ENCODE measurements at places on chromosomes 4 and X.

GRCh38 chr4:160546201-160546600 lies 1443.3 kb downstream of the RAPGEF2 start:
- DNase-seq = no peak

DNA sequence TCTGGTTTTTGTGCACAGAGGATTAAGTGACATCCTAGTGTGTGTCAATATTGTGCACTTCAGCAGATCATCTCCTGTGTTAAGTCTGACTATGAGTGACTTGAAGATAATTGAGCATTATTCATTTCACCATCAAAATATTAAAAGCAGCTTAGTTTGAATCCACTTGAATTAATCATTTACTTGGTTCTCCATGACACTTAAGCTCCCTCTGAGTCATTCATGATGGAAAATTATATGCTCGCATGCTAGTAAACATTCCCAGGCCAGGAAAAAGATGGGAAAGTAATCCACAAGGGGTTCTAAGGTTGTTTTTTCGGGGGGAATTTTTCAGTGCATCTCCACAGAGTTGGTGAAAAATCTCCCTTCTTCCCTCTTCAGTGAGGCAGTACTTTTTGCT lies 97.2 kb upstream of the EOLA2 start:
- DNase-seq = no peak

DNA sequence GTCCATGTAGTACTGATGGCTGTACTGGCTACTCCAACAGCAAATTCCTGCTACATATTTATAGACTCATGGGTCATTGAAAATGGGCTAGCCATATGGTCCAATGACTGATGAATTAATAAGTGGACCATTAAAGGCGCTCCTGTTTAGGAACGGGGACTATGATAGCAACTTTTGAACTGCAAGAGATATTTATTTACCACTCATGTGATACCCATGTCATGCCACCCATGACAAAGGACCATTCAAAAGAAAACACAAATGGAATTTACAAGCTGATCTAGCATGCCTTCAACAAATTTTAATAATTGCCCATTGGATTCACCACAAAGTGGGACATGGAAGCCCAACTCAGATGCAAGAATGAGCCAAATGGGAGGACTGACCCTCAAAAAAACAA lies 240.0 kb upstream of the GALNTL6 start:
- no peak for DNase-seq

- no peak for DNase-seq
Measured at GRCh38 chr4:13325744-13326143, 158.4 kb downstream of the RAB28 start.

DNA sequence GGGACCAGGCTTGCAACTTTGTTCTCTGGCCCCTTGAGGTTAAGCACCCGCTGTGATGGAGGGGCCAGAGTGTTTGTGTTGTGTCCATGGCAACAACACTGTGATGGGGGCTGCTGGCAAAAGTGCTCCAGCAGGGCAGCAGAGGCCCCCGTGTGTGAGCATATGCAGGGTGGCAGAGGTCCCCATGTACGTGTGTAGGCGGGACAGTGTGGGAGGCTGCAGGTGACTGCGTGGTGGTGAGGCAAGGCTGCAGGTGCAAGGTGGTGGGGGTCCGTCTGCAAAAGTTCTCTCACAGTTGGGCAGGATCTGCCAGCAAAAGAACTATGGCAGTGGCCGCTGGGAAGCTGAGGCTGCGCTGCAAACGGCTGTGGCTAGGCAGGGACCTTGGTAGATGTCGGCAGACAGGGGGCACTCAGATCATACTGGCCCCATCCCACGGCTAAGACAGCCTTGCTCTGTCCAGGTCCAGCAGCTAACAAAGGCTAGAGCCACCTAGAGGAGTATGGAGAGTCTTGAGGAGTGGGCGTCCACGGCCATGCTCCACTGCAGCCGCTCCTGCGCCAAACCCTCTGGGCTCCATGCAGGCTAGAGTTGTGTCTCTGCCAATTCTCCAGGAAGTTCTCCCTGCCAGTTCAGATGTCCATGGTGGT lies 46.8 kb upstream of the PASD1 start:
- DNase-seq = no peak

GRCh38 chr4:5791654-5792053 lies 80.7 kb downstream of the EVC start:
- no peak for DNase-seq

GRCh38 chr4:155496294-155496626 lies 119.5 kb upstream of the MAP9 start:
- DNase-seq = no peak

- DNase-seq = no peak
Measured at GRCh38 chr4:113468165-113469022, 293.1 kb downstream of the CAMK2D start.

- no peak for DNase-seq
Measured at GRCh38 chr4:54696649-54697048, 38.9 kb downstream of the KIT start.

DNA sequence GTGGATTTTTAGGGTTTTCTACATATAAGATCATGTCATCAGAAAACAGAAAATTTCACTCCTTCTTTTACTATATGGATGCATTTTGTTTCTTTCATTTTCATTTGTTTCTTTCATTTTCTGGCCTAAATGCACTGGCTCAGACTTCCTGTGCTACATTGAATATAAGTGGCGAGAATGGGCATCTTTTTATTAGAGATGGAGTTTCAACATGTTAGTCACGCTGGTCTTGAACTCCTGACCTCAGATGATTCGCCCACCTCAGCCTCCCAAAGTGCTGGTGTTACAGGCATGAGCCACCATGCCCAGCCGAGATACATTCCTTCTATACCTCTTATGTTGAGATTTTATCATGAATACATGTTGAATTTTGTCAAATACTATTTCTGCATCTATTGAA lies 61.8 kb downstream of the BRWD3 start:
- no peak for DNase-seq

DNA sequence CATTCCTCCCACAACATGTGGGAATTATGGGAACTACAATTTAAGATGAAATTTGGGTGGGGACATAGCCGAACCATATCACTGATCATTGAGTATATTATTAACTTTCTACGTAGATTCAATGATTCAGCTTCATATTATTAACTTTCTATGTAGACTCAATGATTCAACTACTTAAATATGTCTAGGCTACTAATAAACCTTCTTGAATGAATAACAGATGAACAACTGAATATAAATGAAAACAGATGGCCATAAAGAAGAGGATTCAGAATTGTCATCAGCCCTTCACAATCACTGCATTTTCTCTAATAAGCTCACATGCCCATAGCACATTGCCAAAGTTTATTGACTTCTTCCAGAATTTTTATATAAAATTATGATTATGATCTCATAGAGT lies 57.0 kb downstream of the CEP44 start:
- no peak for DNase-seq

- no peak for DNase-seq
Measured at GRCh38 chr4:76250962-76251361, 559 bp upstream of the FAM47E start.

DNA sequence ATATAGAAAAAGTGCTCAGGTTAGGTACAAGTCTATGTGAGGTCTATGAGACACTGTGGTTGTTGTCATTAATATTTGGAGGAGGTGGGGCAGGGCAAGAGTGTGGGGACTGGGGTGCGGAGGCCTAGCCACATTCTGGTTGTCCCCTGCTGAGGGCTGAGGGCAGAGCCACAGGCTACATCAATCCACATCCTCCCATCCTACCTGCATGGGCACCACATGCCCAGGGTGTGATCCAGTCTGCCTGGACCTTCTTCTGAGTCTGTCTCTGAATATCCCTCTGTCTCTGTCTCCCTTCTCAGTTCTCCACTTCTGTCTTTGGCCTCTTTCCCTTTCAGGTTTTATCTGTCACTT lies 1.2 kb upstream of the GATA1 start:
- DNase-seq = no peak

DNA sequence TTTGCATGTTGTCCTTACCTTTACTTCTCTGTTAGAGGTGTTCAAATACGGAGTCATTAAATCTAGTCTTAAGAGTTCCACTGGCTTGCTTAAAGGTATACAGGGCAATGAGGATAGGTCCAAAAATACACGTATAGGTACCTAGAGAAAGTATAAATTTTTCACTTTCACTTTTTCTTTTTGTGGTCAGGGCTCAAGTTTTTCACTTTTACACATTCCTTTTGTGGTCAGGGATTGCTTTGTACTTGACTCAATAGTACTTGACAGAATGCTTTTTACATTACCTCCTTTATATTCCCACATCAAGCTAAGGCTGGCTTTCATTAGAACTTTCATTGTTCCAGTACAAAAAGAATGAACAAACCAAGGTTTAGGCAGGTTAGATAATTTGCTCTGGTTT lies 21.7 kb downstream of the TMEM184C start:
- no peak for DNase-seq

- DNase-seq = no peak
Measured at GRCh38 chr4:82594456-82594855, 32.7 kb upstream of the TMEM150C start.

DNA sequence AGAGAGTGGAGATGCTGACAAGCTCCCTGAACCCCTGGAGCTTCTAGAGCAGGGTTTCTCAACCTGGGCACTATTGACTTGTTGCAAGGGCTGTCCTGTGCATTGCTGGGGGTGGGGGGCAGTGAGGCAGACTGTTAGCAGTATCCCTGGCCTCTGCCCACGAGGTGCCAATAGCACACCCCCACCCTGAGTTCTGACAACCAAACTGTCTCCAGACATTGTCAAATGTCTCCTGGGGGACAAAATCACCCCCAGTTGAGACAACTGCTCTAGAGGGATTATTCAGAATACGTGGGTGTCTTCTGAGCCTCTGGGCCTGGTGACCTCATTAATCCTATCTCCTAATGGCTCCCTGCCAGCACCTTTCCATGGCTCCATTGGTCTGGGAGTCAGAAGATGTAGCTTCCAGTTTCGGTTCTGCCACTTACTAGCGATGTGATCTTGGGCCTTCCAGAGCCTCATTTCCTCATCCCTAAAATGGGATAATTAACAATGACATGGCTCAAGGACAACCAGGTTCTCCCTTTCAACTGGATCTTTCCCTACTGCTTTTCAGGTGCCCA lies 17.6 kb upstream of the PJA1 start:
- DNase-seq = no peak

DNA sequence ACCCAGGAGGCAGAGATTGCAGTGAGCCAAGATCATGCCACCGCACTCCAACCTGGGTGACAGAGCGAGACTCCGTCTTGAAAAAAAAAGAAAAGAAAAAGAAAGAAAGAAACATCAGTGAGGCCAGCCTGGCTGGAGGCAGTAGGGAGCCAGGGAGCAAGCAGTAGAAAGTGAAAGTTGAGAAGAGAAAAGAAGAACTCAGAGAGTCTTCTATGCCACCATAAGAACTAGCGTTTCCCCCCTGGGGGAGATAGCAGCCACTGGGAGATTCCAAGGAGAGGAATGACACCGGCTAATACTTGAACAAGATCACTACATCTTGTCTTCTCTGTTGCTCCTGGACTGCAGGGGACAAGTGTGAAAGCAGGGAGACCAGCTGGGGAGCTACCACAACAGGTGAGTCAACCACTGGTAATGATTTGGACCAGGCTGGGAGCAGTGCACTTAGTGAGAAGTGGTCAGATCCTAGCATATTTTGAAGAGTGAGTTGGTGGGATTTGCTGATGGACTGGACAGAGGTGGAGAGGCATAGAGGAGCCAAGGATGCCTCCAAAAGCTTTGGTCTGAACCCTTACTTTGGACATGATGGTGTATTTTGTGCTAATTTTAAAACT lies 33.4 kb downstream of the SLC2A9 start:
- DNase-seq = no peak

DNA sequence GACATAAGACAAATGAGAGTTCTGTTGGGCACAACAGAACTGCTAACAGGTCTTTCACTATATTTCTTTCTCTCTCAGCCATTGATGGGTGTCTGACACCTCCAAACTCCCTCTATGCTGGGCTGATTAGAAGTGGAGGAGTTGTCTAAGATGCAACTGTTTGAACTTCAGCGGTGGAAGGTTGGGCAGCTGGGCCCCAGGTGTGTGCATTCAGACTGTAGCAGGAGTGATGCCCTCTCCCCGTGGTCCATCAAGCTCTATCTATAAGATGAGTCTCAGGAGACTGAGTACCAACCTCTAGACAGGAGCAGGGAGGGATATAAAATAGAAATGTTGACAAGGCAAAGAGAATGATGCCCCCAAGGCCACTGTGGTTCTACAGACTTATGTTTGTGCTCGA lies 28.2 kb upstream of the CHRNA9 start:
- DNase-seq = no peak

DNA sequence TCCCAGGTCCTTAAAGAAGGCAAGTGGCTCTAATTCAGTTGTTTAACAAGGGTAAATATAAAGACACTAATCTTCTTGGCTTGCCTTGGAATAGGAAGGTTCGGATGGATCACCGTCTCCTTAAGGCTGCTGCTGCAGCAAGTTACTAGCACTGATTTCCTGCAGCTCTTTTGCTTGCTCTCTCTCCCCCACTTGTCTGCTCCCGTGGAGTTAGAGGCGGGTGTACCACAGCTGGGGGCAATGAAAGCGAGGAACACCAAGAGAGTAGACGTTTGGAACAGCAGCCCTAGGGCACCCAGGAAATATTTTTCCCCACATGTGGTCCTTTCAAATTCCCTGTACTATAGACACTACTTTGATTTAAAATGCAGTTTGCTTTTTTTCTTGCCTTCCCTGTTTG lies 202.2 kb downstream of the SH2D1A start:
- DNase-seq = no peak

GRCh38 chrX:23327104-23327503 lies 7.5 kb upstream of the PTCHD1 start:
- no peak for DNase-seq

- DNase-seq = no peak
Measured at GRCh38 chr4:26323821-26324220, 3.0 kb downstream of the RBPJ start.

DNA sequence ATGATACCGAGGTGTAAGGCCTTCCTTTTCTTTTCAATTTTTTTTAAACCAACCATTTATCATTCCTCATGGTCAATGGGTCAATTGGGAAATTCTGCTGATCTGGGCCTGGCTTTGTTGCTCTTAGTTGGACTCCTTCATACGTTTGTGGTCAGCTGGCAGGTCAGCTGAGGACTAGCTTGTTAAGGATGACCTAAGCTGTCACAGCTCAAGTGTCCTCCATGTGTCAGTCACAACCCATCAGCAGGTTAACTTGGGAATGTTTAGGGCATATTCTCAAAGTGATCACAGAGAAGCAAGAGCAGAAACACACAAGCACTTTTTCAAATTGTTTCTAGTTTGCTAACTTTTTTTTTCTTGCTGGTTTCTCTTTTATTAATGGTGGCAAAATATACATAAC lies 117.4 kb upstream of the MAB21L2 start:
- DNase-seq = no peak

DNA sequence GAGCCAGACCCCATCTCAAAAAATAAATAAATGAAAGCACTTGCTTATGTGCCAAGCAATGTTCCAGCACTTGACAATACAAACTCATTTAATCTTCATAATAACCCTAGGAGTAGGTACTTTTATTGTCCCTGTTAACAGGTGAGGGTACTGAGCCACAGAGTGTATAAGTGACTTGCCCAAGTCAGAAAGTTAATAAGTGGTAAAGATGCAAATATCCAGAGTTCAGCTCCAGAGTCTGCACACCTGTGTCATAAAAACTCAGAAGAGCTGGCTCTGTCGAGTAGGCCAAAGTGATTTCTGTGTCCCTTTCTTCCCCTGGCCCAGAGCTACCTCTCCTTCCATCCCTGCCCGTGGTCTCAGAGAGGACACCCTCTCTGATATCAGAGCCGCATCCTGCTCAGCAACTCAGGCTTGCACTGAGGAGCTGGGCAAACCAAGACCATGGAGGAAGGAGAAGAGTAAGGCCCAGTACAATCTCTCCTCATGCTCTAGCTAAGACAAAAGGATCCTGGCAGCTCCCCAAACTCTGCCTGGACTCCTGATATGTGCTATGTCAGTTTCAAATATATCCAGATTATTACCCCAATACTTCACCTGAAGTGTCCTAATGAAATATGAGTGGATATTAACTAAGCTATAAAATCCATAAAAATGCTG lies 136.3 kb downstream of the HS6ST2 start:
- no peak for DNase-seq

Data from activated naive CD4-positive, alpha-beta T cell (primary cell).